ENCODE measurements at places on chromosomes 12 and 14.
A peak's percentile ranks its signal among the peaks of the same experiment; 100 is the strongest.

DNA sequence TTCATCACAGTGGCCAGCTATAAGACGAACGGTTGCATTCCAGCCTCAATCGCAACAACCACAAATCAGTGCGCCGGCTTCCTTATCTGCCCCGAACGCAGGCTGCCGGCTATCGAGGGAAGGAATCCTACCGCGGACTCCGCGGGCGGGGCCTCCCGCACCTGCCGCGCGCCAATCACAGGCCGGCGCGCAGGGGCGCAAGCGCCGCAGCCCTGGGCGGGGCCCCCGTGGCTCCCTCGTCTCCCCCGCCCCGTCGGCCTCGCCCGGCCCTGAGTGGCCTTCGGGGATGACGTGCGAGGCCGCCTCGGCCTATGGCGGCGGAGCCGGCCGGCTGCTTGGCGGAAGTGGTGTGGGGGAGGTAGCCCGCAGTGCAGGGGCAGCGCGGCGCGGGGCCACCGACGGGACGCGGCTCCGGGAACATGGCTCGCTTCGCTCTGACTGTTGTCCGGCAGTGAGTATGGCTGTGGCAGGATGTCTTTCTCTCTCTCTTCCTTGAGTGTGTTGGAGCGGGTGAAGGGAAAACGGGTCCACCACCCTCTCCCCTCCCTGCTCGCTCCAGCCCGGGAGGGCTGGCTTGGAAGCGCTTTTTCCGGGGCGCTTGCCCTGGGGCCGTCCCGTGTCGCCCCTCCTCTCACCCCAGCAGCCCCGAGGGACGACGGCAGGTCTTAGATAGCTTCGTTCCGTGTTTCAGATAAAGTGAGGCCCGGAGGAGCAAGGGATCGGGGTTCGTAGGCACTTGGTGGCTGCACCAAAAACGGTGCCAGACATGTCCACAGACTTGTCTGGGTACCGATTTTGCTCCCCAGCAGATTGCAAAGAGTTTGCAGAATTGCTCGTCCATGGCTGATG, at the start of gene TIGAR:
Gene TIGAR (plus strand): TSS at position 361 of the 849 bp plus-strand sequence. CDS start 59 bp downstream, at position 420.
- DNase-seq, result peak; percentile 98

- DNase-seq, result no peak
Observed at GRCh38 chr12:52148464-52149181, 43.2 kb downstream of the KRT80 start.

DNA sequence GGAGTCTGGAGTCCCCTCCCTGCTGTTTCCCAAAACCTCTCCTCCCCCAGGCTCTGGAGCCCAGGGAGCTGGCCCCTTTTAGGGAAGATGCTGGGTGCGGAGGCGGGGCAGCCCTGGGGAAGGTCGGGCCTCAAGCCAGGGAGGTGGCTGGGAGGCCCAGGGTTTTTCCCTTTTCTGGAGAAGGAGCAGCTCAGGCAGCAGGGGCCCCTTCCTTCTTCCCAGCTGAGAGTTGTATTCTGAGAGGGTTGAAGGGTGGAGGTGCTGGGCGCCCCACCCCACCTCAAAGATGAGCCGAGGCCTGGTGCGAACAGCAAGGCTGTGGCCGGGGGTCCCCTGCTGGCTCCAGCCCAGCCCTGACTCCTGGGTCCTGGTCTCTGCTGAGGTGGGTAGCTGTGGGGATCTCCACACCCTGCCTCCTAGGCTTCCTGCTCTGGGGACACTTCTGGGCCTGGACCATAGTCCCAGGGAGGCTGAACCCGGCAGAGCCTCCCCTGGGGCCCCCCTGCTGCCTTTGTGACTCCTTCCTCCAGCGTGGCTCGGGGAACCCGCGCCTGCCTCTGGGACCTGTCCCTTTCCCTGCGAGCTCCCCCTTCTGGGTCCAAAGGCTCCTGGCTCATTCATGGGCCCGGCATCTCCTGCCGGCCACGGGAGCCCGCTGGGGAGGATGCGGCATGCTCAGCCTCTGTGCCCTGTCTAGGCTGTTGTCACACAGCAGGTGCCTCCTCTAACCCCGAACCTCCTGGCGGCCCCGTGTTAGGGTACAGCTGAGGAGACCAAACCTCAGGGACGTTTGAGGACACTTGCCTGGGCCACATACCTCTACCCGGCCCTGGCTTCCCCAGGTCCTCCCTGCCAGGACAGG, 4.4 kb downstream of the TRMT61A start:
- peak; percentile 62 for DNase-seq

DNA sequence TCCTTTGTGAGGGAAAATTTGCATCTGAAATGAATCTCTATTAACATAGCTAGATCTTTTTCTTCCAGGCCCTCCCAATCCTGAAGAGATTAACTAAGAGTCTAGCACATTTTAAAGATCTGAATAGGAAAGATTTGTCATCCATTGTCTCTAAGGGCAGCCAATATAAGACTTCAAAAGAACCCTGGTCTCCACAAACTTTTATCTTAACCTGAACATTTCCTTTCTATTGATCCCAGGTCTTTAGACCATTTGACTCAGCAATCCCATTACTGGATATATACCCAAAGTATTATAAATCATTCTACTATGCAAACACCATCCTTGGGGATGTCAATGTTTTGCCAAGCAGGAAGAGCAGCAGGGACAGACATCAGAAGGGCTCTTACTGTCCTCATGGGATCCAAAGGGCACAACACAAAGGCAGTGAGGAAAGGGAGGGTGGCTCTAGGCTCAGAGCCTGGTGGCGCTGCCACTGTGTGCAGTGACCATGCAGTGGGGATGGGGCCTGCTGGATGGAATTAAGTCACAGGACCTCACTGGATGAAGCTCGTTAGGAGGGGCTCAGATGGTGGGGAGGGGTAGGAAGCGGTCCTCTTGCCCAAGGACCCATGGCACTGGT, 12.7 kb upstream of the BDKRB2 start:
- DNase-seq, result no peak

GRCh38 chr14:94632305-94632590, 20.1 kb downstream of the SERPINA3 start:
- DNase-seq, result no peak

DNA sequence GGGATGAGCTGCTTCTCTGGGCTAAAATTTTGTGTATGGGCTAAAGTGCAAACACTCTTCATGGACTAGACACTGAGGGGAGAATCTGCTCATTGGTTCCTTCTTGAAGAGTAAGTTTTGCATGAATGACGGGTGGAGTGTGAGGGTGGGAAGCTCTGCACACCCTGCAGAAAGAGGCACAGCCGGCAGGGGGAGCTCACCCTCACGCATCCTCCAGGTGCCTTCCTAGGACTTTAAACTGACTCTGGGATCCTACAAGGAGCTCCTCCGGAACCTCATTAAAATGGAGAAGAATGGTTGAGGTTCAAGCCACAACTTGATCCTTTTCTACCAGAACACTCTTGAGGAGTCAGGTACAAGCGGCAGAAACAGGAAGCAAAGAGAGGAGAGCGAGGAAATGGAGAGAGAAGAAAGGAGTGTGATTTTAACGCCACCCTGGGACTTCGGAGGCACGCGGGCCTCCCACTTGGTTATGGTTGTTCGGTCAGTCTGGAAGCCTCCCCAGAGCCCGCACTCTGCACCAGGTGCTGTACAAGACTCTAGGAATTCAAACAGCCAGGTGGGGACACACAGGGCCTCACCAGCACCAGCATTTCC, 87.5 kb downstream of the SETD3 start:
- DNase-seq, result peak; percentile 58

- peak; percentile 71 for DNase-seq
Observed at GRCh38 chr12:66409195-66409871, 107.0 kb downstream of the HELB start.

All from suppressor macrophage treated with lipopolysaccharide for 1 hour (primary cell).